ENCODE measurements at places on chromosomes 1 and 21.

- DNase-seq, result no peak
Measured at GRCh38 chr1:11822091-11822490, 16.1 kb downstream of the CLCN6 start.

DNA sequence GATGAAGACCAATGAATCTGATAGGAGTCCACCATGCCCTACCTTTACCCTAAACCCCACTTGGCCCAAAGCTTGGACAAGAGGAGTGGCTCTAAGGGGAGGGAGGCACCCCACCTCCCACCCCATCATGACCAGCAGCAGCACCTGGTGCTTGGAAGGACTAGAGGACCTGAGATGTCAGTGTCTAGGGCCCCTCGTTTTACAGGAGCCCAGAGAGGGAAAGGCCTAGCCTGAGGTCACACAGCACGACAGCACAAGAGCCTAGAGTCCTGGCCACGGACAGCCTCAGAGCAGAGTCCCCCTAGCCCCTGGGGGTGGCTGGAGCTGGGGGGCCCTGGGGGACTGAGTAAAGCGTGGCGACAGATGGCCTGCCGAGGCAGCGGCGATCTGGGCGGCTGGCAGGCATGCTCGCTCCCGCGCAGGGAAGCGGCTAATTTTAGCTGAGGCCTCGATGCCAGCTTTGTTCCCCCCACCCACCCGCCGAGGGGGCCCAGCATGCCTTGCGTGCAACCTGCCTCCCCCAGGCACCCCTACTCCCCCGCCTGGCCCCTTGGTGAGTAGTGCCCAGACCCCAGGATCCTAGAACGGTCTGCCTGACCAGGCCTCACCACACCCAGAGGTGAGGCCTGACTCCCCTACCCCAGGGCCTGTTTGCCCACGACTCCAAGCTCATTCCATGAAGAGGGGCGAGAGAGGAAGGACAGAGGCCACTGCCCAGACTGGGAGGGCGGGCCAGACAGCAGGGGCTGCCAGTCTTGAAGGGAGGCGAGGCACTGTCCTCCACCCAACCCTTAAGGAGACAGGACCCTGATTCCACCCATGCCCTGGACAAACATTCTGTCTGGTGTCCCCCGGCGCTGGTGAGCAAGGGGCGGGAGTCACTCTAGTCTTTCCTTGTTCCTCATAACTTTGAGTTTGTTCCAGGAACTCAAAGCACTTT is 39.0 kb downstream of the AHDC1 start:
- DNase-seq, result no peak

- DNase-seq, result no peak
Measured at GRCh38 chr1:42179900-42180329, 15.4 kb upstream of the GUCA2A start.

DNA sequence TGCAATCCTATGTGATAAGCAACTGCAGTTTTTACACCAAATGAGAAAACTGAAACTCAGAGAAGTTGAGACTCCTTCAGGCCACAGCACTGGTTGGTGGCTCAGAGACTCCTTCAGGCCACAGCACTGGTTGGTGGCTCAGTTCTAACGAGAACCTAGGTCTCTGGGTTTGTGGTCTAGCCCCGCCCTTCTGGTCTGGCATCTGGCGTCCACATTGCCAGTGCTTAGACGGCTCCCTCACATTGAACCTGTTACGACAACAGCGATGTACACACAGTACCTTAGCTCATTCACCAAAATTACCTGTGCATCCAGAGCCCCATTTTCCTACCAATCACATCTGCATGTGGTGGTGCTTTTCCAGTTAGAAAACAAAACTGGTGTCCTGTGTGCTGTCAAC is 66.1 kb downstream of the NID1 start:
- DNase-seq, result no peak

- no peak for DNase-seq
Measured at GRCh38 chr1:184146202-184146601, 94.7 kb downstream of the TSEN15 start.

DNA sequence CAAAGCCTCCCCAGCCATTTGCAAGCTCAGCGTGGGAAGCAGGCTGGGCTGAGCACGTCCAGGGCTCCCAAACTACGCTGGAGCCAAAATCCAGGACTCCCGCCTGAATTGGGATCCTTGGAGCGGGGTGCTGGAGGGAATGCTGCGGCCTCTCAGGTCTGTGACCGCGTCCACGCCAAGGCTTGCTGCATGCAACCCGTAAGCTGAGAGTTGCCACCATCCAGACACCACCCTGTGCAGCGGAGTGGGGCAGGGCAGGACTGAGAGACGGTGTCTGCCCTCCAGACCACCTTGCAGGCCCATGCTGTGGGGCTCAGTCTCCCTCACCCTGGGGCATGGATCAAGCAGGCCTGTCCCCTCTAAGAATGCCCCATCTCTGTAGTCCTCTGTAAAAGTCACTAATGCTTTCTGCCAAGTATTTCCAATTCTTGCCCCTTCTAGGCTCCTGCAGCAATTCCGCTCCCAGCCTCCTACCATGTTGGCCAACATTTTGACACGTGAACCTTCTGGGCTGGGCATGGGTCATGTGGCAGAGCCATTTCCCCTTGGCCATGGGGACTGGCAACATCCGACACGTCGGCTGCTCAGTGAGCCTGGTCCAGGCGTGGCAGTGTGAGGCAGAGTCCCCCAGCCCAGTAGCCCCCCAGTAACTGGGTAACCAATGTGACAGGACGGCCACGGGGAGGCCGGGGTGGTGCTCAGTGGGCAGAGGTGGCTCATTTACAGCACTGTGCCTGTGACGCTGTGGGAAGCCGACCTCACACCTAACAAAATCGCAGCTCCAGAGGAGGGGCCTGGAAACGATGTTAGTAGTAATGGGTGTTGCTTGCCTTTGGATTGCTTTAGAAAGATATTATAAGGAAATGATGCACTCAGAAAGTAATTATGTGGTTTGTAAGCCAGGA is 57.9 kb upstream of the PDE9A start:
- DNase-seq, result no peak

GRCh38 chr1:19456968-19457441 is 28.3 kb downstream of the CAPZB start:
- DNase-seq, result no peak

- DNase-seq, result no peak
Measured at GRCh38 chr1:56169856-56170255, 409.5 kb downstream of the PLPP3 start.

- DNase-seq, result no peak
Measured at GRCh38 chr1:220222939-220223338, 49.3 kb downstream of the RAB3GAP2 start.

GRCh38 chr1:222009105-222009730 is 267.3 kb upstream of the DUSP10 start:
- no peak for DNase-seq

GRCh38 chr1:202122639-202123335 is at the start of gene GPR37L1:
Gene GPR37L1, plus strand, starts transcription at chr1:202122917. Its CDS starts 47 bp downstream, at chr1:202122964.
- DNase-seq, result no peak

DNA sequence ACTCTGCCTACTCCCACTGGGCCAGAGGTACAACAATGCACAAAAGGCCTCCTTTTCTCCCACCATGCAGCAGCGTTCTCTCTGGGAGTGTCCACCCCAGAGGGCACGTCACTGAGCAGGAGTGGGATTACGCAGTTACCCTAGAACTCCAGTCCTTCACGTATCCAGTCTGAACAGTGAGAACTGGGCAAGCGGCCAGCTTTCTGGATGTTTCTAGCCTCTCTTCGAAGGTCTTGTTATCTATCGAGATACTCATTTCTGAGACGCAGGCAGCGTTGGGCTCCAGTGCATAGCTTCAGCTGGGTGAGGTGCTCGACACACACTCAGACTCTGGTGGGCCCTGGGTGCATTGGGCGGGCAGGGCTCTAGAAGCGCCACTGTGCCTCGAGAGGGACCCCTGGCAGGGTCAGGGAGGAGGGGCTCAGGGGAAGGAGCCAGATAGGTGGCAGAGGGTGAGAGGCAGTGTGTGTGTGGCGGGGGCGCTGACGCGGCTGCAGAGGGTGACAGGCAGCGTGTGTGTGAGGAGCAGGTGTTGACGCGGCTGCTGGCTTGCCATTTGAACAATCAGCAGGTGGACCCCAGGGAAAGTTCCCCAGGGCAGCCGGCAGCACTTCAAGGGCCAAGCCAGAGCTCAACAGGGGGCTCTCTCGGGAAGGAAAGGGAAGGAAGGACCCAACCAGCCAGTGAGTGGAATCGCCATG is 27.9 kb downstream of the PRDM15 start:
- no peak for DNase-seq

DNA sequence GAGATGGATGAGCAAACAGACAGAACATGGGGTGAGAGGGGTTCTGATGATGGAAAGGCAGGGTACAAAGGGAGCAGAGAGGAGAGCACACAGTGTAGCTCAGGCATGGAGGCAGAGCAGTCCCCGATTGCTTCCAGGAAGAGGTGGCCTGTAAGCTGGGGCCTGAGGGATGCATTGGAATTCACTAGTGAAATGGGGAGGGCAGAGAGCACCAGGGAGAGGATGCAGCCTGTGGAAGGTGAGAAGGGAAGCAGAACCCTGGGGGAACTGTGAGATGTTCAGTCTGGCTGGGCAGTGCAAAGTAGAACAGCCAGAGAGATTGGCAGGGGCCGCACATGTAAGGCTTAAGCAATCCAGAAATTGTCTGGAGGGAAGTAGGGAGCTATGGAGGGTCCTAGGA is 12.2 kb downstream of the ZNF362 start:
- DNase-seq, result no peak

- DNase-seq, result no peak
Measured at GRCh38 chr1:152034324-152034653, 2.5 kb downstream of the S100A11 start.

DNA sequence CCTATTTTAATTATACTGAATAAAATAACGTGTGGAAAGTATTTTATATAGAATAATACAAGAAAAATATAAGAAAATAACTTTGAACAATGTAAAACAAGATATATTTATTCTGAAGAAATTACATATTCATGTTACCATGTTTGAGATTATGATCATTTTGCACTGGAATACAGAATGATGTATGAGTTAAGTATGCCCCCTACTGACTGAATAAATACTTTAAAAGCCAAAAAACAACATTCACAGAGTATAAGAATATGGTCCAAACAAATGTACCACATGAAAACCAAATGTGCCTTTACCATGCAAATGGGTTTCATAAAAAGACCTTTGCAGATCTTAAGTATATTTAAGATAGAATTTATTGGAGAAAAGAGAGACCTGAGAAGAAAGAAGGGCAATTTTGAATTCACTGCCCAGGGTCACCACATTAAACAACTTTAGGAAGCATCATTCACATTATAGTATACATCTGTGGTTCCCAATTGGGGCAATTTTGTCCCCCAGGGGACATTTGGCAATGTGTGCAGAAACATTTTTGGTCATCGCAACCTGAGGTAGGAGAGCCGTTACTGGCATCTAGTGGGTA is 136.6 kb upstream of the GFI1 start:
- no peak for DNase-seq

DNA sequence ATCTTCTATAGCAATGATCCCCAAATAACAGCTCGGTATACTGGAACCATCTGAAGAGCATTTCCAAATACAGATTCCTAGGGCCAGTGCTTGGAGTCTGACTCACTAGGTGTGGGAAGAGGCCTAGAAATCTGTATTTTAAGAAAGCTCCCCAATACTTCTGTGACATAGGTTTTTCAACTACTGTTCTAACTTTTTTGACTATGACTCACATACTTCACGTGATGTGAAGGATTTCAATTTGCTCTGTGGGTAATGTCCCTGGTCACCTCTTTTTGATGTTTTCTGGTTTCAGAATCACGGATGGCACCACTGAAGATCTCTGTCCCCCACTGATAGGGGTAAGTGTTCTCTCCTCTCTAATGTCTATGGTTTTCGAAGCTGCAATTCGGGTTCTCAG is 11.0 kb downstream of the ORC1 start:
- no peak for DNase-seq

GRCh38 chr1:193919827-193920226 is 733.4 kb upstream of the B3GALT2 start:
- no peak for DNase-seq

GRCh38 chr1:225865514-225865913 is 16.7 kb downstream of the TMEM63A start:
- no peak for DNase-seq

DNA sequence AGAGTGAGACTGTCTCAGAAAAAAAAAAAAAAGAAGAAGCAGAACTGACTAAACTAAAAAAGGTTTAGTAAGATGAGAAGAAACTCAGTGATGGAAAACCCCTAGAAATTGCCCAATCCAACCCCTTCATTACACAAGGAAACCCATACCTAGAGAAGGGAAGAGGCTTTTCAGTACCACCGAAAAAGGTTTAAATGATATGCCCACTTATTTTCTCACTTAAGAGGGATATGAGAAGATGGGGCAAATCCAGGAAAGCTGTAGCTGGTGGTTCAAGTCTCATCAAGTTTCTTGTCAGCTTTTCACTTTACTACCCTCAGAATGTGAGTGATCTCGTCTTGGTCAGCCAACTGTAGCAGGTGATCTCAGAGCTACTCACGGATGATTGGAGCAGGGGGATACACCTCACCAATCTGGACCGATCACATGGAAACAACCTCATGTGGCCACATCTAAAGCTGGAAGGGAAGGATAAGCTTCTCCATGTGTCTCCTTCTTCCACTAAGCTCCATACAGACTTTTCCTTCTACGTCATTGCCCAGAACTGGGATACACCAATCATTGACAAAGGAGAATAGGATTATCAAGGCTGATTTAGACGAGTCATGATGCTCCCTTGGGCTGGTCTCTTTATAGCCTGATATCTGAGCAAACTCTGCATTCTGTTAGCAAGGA is 126.7 kb upstream of the POU3F1 start:
- no peak for DNase-seq

DNA sequence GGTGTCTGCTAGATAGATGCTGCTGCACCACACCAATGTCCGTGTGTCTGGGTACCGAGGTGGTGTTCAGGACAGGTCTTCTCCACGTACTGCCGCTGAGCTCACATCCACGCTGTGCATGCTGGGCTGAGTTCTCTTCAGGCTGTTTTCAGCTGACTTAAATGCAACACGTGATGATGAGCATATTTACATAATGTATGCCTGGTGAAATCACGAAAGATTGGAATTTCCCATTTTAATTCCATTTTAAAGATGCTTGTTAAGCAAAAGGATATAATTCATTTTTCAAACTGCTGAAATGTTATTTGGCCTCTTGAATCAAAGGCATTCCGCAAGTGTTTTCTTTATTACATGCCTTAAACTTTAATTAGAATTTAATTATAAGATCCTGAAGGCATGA is 107.9 kb downstream of the FGGY start:
- no peak for DNase-seq

DNA sequence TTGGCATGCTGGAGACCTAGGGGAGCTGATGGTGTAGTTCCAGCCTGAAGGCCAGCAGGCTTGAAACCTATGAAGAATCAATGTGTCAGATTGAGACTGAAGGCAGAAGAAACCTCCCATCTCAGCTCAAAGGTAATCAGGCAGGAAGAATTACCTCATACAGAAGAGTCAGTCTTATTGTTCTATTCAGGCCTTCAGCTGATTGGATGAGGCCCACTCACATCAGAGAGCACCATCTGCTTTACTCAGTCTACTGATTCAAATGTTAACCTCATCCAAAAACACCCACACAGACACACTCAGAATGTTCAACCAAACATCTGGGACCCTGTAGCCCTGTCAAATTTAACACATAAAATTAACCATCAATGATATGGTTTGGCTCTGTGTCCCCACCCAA is 13.7 kb upstream of the CCN1 start:
- DNase-seq, result no peak
